ENCODE measurements at places on chromosomes 5 and 9.

- DNase-seq, result peak; percentile 79
These were observed 173.4 kb downstream of the NR3C1 start for GRCh38 chr5:143229896-143230675.

- DNase-seq, result no peak
These were observed 184.2 kb downstream of the NSG2 start for GRCh38 chr5:174229514-174230370.

DNA sequence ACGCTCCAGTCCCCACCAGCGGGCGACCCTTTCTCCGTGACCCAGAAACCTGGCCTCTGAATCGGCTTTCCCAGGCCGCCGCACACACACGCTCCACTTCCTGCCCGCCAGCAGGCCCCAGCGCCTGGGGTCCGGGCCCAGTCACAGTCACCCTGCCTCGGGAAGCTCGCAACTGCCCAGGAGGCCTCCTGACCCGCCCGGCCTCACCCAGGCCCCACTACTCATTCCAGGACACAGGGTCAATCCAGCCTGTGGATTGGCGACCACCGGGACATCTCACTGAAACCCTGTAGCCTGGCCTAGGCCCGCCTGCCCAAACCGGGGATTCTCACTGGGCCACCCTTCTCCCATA lies 2.7 kb upstream of the IRX4 start:
- DNase-seq, result no peak

GRCh38 chr9:110650991-110651411 lies 17.6 kb upstream of the MUSK start:
- no peak for DNase-seq

DNA sequence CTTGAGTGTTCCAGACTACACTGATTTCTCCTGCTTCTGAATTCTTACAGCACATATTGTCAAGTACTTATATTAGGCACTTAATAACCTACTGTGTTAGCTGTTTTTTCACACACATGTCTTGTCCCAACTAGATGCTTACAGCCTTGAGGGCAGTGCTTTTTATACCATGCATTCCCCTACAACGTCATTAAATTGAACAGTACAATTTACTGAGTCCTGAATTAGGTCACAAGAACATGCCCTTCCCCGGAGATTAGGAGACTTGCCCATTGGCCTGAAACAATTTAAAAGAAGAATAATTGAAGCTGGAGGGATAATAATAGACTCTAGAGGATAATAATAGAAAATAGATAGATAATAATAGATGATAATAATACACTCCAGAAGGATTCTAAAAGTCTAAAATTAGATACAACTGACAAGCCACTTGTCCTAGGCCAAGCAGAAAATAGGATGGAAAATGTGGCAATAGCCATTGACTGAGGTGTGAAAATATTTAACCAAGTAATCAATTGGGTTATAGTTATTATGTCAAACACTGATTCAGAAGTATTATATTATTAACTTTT lies 112.6 kb upstream of the SLC12A2 start:
- no peak for DNase-seq

GRCh38 chr5:79002374-79002773 lies 17.3 kb upstream of the ARSB start:
- no peak for DNase-seq

GRCh38 chr9:8491563-8491962 lies 692.0 kb upstream of the DMAC1 start:
- no peak for DNase-seq

- peak; percentile 84 for DNase-seq
These were observed 8.7 kb downstream of the CCL21 start for GRCh38 chr9:34701023-34701768.

- DNase-seq, result no peak
These were observed 4.4 kb upstream of the RAPGEF1 start for GRCh38 chr9:131744171-131744719.

- DNase-seq, result no peak
These were observed 48.4 kb upstream of the AFAP1L1 start for GRCh38 chr5:149223081-149223848.

GRCh38 chr9:105969636-105970035 lies 275.3 kb downstream of the TMEM38B start:
- DNase-seq, result no peak

DNA sequence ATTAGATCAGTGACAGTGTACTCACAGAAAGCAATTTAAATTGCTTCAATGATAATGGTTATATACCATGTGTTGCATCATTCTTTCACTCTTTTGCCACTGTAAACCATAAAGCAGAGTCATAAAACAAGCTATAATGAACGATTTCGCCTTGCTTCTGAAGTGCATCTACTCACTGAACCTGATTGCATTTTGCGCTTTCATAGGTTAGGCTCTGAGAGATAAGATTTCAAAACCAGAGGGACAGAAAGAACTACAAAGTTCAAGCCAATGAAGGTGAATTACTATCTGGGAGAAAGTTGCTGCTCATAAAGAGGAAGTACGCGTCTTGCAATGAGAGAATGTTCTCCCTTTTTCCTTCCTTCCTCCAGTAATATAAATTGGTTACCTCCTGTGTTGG lies 412.7 kb downstream of the CETN3 start:
- no peak for DNase-seq

DNA sequence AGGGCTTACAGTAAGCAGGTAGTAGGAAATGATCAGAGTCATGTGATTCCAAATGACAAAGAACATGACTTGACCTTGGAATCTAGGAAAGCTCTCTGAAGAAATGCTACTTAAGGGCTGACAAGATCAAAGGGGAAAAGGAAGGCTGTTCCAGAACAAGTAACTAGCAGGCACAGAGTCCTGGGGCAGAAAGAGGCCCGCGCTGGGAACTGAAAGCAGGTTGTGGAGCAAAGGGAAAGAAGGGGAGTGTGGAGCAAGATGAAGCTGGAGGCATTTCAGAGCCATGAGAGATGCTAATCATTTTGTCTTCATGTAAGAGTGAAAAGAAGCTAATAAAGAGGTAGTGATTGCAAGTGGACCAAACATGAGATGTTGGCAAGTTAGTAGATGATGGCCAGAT lies 397.5 kb downstream of the DTWD2 start:
- DNase-seq, result no peak

DNA sequence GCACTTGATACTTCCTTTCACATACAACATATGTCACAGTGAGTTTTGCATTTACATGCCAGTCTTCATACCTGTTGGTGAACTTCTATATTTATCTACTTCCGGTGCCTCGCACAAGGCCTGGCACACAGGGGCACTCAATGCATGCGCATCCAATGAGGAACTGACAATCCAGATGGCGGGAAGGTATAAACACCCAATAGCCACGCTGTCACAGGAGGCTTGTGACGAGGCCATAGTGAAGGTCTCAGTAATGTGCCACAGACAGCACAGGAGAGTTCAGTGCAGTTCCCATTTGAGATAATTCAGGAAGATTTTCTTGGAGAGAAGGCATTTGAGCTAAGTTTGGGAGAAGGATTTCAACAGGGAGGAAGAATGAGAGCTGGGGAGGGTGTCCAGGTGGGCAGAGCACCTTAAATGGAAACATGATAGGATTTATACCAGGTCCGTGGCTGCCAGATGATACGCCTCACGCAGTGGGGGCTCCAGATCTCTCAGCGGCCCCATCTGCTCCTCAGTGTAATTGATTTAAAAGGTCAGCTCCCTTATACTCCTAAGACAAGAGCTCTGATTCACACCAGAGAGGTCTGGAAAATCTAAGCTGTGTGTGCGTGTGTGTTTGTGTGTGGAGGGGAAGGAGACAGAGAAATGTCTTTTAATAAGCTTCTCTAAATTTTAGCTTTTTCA lies 206.2 kb downstream of the DCP2 start:
- no peak for DNase-seq

- no peak for DNase-seq
These were observed 58.7 kb downstream of the MED27 start for GRCh38 chr9:132020820-132021510.

GRCh38 chr5:165871291-165871690 lies 2365.9 kb downstream of the MAT2B start:
- DNase-seq, result no peak

DNA sequence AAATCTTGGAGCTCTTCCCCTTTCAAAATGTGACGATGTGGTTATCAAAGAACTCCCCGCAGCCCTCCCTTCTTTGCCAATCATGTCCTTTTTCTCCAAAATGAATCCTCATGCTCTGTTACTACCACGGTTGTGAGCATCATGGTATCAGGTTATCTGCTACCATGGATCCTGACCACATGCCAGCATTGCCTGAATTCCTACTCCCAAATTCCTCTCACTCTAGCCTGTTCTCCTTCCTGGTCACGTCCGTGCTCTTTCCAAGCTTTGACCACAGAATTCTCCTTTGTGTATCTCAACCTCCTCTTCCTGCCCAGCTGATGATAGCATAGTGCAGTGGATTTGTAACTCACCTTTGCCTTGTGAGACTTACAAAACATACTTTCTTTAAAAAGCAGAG lies 59.5 kb upstream of the FBXL7 start:
- DNase-seq, result no peak

DNA sequence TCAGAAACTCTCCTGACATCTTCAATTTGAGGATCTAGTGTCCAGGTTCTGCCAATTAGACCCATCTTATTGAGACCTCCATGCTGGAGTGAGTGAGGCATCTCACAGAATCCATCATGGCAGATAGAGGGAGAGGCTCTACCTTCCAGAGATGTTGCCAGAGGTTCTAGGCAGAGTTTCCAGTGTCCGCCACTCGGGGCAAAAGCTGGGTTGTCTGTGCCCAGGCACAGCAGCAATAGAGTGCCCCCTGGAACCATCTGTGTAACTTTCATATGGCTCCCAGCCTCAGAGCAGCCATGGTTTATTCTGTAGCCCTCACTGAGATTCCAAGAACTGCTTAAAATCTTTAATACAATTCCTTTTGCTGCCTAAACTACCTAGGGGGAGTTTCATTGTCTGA lies 16.6 kb upstream of the CCDC112 start:
- no peak for DNase-seq

DNA sequence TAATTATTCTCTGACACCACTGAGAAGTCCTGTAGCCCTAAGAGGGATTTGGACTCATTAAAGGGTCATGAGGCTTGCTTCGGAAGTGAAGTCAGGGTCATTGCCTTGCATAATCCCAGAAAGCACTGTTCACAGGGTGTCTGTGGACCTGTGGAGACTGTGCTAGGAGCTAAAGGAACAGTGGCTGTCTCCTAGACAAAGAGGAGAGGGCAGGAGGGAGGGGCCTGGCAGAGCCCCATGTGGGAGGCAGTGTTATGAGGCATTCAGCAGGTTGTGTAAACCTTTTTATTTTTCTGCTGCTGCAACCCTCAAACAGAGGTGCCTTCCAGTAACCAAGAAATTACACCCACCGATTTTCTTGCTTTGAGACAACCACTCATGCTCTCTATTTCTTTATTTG lies 3.3 kb downstream of the TMEM174 start:
- DNase-seq, result no peak

- DNase-seq, result no peak
These were observed 1393.9 kb upstream of the C9orf72 start for GRCh38 chr9:28967226-28967625.

GRCh38 chr5:175443514-175444059 lies 395 bp downstream of the DRD1 start:
- DNase-seq, result peak; percentile 36

DNA sequence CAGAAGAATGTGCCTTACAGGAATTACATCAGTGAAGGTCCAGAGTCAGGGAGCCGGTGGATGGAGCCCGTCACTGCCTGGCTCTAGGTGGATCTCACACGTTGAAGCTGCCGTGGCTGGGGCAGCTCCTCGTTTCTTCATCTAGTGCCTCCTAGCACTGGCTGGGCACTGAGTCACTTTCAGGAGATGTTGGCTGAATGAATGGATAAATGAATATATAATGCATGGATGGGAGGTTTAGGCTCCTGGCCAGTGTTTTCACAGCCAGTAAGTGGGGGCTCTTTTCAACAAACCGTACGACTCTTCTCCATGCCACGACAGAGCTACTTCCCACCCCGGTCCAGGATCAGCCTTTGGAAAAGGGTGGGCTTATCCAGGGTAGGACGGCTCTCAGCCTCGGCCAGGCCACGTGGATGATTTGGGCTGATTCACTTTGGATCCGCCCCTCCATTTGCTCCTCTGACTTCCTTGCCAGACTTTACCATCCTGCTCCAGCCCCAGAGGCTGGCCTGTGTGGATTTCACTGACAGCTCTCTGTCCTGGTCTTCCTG lies 1.3 kb upstream of the SH3PXD2B start:
- DNase-seq, result no peak

DNA sequence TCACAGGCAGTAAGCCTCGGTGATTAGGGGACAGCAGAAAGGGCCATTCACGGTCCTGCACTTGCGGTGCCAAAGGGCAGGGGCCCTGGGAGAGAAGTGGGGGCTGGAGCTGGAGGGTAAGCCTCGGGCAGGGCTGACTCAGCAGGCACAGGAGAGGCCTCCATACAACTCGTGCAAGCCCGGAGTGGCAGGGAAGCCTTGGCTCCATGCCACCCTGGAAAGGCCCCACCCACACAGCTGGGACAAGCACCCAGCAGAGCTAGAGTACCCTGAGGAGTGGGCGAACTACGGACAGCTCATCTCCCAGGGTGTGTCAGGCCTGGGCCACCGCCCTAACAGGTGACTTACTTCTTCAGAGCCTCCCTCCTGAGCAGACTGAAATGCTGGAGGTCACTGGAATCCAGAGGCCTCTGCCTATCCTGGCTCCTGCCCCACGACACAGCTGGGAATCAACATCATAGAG lies 5.6 kb upstream of the CAMK2A start:
- DNase-seq, result no peak

DNA sequence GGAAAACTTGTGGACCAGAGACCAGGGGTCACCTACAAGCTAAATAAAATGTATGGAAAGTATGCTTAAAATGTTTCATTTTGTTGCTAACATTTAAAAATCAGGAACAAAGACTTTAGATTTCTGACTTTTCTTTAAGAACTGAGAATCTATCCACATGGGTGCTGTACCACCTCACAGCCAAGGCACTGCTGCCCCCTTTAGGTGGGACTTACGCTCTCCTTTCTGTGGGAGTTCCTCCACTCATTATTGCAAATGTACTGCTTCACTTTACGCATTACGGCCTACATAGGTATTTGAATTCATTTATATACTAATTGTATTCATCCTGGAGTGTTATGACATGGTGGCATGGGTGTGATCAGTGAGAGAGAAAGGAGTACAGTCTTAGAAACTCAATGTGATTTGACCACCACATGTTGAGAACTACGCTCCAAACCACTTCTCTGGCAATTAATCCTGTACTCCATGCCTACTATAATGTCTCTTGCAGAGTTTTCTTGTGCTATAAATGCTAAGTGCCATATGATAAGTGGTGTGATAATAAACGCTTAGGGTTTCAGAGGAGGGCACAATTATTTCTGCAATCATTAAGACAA lies 24.7 kb upstream of the CETN3 start:
- no peak for DNase-seq

DNA sequence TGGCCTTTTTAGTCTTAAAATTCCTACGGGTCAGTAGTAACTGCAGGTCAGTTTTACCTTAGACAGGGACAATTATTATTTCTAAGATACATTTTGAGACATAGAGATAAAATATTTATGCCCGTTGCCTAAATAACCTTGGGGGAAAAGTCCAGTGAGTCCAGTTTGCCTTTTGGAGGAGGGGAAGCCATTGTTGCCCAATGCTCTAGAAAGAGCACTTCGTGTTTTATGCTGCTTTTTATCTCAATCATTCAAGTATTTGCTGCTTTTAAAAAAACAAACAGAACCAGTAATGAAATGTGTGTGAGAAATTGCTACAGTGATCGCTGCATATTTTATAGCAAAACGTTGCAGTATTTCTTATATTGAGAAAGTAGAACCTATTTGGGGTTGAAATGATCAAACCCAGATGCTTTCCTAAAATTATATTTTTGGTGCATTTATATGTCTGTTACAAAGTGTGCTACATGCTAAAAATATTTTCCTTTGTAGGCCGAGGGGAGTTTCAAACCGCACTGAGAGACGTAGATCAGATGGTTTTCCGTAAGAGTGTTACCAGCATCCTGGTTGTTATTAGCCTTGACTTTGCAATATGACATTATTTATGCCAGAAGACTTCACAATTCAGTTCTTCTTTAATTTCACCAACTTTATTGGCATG lies 266.8 kb downstream of the AOPEP start:
- no peak for DNase-seq

Measured in GM13976 (cell line).